ENCODE measurements at places on chromosomes 13 and 19.
A peak's percentile ranks its signal among the peaks of the same experiment; 100 is the strongest.

DNA sequence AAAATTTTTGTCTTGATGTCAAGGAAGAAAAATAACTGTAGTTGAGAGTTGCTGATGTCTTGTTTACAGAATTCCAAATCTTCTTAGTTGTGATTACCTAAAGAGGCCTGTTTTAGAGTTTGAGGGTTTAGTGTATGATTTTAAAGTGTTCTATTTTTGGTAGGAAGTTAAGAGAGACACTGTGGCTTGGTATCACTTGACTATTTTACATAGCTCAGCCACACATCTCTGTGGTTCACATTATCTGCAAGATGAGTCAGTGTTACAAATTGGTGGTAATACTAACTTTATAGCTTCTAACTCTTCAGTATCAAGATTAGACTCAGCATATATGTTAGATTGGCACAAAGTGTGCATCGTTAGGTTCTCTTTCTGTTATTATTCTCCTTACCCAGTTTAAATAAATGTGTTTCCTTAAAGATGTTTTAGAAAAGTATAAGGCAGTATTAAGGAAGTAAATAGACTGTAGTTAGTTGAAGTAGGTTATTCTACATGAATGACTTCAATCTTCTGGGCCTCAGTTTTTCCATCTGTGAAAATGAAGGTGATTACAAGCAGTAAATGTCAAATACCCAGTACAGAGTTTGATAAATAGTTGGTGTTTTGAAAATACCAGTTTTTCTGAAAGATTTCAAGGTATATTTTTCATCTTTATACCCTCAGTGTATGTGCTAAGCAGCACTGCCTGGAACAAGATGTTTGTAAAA lies 33.4 kb downstream of the COG6 start:
- peak; percentile 52 for DNase-seq

- DNase-seq: no peak
Measured at GRCh38 chr13:29886446-29886845, 36.0 kb upstream of the UBL3 start.

- DNase-seq: no peak
Measured at GRCh38 chr19:47702671-47703070, 10.6 kb upstream of the EHD2 start.

GRCh38 chr19:27676877-27677276 lies 1536.1 kb downstream of the UQCRFS1 start:
- DNase-seq: no peak

DNA sequence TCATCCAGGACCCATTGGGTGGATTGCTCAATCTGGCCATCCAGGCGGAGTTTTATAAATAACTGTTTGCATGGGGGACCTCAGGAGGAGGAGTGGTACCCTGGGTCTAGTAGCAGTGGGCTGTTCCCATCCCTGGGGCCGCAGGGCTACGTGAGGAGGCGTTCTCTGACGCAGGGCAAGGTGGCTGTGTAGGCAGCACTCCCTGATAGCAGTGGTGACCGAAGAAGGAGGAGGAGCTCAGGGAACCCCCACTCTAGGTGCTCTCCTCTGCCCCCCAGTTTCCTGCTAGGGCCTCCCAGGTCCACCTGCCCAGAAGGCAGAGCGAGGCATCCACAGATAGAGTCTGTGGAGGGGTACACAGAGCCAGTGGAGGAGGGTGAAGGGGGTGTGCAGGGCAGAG lies 64.1 kb downstream of the CCNE1 start:
- no peak for DNase-seq

GRCh38 chr13:36143738-36144137 lies 12.6 kb upstream of the DCLK1 start:
- no peak for DNase-seq

DNA sequence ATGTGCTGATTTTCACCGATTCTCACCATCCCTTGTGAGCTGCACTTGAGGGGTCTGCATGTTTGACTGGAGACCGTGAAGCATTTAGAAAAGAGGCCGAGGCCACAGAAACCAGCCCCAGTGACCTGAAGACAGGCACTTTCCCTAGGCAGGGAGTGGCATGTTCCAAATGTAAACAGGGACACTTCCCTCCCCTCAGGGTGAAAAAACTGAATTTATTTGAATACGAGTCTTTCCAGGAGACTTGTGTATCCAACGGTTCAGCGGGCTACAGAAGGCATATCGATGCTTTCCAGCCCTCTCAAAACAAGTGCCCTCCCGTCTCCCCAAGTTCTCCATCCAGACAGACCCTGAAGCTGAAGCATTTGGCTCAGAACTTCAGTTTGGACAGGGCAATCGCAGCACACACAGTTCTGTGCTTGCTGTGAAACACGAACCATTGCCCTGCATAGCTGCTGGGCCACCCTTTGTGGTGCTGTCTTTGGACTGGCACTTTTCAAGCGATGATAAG lies 106.1 kb downstream of the ZIC5 start:
- no peak for DNase-seq
